ENCODE measurements at places on chromosomes 7 and 10.
A peak's percentile ranks its signal among the peaks of the same experiment; 100 is the strongest.

GRCh38 chr10:127498087-127498486 is 51.0 kb upstream of the NPS start:
- DNase-seq = no peak

GRCh38 chr10:124917428-124918190 is 24.3 kb upstream of the ZRANB1 start:
- peak; percentile 60 for DNase-seq

DNA sequence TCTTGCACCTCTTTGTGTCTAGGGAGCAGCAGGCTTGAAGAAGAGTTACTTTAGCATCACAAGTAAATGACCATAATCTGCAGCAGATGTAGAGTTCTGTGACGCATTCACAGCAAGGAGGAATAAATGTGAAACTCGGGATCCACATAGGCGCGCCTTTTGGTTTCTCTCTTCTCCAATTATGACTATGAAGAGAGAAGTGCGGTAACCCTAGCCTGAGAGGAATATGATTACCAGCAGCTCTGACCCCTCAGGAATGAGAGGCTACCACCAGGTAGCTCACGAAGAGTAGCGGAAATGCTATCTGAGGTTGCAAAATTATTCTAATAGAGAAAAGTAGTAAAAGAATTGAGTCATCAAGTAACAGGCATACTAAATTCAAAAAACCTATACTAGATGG is 25.2 kb upstream of the DMTF1 start:
- DNase-seq = no peak

DNA sequence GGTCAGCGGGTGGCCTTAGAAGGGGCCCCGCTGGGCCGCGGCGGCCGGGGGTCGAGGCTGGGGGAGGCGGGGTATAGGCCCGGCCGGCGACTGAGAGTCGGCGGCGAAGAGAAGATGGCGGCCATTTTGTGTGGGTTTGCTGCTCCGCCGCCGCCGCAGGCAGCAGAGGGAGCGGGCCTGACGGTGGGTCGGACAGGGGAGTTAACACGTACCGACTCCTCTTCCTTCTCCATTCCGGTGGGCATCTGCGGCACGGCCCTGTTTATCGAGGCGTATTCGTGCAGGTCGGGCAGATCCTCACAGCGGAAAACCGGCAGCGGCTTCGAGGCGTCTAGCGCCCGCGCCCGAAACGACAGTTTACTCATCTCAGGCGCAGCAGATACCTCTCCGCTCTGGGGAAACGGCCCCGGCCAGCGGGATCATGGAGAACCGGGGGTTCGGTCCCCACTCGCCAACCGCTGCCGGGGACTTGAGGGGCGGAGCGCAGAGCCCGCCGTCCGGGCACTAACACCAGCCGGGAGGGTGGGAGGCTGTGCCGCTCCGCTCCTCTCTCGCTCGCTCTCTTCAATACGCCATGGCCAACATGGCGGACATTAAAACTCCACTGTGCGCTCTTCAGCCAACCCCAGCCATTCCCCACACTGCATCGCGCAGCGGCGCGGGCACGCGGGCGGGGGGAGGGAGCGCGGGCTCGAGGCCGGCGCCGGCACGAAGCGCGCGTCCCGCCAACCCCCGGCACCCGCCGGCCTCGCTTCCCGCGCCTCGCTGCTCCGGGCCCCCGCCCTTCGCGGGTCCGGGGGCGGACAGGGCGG is at the start of gene EPC1:
Gene EPC1 (minus strand): TSS at position 608 of the 812 bp plus-strand sequence. CDS start 243 bp downstream, at position 365.
- peak; percentile 92 for DNase-seq

DNA sequence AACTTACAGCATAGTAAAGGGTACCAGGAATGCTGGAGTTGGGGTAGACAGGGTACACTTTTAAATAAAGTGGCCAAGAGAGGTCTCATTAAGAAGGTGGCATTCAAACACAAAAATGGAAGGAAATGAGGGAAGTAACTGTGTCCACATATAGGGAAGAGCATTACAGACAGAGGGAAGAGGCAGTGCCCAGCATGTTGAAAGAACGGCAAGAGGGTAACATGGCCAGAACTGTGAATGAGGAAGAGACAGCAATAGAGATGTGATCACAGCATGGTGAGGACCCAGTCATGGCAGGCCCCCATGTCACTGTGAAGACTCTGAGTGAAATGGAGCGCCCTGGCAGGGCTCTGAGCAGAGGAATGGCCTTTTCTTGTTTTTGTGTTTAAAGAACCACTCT is 35.1 kb upstream of the ZNRF2 start:
- DNase-seq = no peak

GRCh38 chr7:25877802-25878789 is 273.9 kb upstream of the NFE2L3 start:
- no peak for DNase-seq

GRCh38 chr7:116526897-116527296 is 2.1 kb downstream of the CAV1 start:
- no peak for DNase-seq

DNA sequence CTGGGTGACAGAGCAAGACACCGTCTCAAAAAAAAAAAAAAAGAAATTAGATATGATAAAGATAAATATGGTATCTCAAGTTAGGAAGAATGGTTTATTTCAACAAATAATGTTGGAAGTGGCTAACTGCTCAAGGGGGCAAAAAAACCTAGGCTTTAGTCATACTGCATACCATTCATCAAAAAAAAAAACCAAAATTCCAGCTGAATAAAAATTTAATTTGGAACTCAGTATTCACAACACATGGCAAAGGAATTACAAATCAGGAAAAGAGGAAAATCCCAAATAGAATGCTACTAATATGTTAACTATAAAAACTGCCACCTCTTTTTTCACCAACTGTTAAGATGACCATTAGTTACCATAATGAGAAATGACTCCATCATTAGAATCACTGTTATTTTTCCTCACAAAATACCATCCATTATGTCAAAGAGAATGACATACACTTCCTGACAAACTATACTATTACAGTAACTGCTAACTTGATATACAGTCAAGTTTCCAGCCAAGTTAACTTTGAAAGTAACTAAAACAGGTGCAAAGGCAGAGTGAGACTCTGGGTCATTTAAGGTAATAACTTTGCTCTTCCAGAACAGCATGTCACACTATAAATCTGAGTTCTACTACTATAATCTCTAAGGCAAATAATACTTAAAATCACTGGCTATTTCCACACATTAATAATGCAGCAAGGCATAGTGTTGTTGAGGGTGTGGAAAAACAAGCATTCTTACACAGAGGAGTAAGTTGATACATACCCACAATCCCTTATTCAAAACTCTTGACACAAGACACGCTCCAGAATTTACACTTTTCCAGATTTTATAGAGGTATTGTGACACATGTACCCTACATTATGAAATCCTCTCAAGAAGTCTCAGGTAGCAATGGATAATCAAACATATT is 10.2 kb downstream of the KBTBD2 start:
- DNase-seq = no peak

GRCh38 chr10:124071141-124071540 is 22.3 kb downstream of the CHST15 start:
- no peak for DNase-seq

DNA sequence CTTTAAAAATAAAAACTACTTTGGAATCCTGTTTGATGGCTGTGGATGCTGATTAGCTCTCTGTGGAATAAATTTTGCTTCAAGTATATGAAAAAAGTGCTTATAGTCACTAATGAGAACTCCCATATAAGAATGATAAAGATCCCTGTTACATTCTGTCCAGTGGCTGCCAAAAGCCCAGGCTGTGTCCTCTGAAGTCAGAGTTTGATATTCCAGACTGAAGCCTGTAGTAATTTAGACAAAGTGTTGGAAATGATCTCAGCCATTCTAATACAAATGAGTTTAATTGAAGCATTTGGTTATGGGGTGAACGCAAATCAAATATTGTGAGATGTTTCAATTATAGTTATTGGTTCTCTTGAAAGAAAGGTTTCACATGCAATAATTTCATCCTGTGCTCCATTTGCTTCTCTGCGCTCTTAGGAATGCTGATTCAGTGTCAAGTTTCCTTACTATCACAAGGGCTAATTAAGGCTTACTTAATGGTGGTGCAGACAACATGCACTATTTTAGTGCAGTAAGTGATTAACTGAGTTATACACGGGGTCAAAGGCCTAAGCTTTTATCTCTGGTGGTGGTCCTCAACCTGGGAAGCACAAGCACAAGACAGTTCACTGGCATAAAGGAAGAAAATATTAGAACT is 867.6 kb downstream of the SORCS1 start:
- no peak for DNase-seq

- no peak for DNase-seq
These were observed 92.8 kb upstream of the FEZF1 start for GRCh38 chr7:122397381-122397780.

DNA sequence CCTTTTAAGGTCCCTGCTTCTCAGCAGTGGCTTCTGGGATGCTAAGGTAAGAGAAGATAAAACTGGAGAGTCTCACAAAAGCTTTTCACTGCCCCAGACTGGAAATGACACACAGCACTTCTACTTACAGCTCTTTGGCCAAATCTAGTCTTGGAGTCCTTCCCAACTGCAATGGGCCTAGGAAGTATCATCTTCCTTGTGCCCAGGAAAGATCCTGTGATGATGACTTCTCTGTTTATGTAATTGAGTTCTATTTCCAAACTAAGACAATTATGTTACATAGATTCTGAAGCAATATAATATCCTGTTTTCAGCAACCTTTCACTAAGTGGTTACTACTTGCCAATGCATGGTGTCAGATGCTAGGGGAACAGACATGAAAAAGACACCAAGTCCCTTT is 234.1 kb downstream of the PTEN start:
- DNase-seq = no peak

GRCh38 chr7:43379210-43379609 is 203.7 kb upstream of the STK17A start:
- no peak for DNase-seq

DNA sequence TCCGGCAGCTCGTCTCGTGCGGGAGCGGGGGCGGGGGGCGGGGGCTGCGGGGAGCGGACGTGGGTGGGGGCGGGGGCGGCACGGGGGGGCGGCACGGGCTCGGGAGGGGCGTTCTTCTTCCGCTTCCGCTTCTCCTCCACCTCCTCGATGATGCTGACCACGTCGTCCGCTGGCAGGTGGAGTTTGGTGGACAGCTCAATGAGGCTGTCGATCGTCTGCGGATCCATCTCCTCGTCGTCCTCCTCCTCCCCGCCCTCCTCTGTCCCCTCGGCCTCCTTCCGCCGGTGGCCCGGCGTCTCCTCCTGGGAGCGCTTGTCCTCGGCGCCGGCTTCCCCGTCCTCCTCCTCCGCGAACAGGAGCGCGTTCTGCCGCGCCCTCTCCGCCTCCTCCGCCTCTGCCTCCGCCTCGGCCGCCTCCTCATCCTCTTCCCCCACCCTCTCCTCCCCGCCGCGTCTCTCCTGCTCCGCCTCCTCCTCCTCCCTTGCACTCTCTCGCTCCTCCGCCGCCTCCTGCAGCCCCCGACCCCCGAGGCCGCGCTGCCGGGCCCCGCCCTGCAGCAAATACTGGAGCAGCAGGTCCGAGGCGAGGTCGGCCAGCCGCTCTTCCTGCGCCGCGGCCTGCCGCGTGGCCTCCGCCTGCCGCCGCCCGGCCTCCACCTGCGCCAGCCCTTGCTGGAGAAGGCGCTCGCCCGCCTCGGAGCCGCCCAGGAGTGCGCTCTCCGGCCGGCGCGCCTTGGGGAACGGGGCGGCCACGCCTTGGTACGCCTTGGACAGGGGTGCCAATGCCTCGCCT is 1.9 kb downstream of the VGF start:
- peak; percentile 46 for DNase-seq

- no peak for DNase-seq
These were observed 70.3 kb downstream of the ABI1 start for GRCh38 chr10:26790221-26790995.

DNA sequence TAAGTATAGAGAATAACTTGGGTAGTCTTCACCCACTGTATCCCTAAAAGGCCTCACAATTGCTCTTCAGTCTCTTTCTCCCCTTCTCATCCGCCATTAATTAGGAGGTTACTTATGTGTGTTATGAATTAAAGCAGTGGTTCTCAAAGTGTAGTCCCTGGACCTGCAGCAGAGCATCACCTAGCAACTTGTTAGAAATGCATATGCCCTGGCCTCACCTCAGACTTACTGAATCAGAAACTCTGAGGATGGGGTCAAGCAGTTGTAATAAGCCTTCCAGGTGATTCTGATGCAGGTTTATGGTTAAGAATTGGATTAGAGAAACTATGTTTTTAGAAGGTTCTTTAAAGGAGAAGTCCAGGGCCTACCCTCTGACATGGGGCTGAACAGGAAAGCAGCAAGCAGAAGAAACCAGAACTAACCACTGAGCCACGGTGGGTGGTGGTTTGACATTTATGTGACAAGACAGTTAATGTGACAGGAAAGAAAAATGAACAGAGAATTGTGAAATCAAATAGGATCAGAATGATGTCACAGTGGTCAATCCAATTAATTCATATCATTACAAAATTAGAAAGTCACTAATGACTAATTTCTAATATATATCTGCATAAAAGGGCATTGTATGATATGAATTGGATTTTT is 37.6 kb downstream of the ENTPD1 start:
- DNase-seq = peak; percentile 11

DNA sequence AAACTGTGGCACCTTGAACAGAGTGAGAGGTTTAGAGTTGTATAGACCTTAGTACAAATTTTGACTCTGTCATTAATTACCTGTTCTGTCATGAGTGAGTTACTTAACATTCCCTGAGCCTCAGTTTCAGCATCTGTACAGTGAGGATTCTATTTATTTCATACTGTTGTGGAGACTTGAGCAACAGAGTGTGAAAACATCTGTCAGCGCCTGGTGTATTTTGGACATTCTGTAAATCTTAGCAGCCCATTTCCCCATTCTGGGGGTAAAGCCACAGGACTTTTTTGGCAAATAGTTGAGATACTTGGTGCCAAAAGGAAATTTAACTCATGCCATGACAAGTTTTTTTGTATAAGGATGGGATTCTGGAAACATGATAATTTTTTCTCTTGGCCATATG is 94.8 kb downstream of the AUTS2 start:
- no peak for DNase-seq

DNA sequence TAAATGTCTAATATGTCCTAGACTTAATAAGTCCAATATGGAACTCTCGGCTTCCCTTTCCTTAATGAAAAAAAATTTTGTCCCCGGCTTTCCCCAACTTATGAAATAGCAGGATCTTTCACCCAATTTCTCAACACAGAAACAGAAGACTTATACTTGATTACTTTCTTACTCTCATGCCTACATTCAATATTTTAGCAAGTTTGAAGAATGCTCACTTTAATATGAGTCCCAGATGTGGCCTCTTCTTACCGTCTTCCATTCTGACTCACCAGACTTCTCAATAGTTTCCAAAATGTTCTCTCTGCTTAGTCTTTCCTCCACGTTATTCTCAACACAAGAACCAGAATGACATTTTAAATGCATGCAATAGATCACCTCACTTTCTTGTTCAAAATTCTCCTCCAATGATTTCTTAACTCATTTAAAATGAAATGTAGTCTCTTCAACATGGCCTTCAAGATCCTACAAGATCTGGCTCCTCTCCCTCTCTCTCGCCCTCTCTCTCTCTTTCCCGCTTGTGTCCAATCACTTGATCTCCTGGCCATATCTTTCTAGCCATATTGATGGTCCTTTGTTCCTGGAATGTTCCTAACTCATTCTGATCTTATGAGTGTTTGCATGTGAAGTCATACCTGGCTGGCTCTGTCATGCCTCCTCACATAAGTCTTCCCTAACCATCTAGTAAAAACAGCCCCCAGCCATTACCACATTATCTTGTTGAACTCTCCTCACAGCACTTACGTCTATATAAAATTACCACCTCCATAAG is 119.7 kb upstream of the FAM3C start:
- DNase-seq = no peak

Data from activated CD4-positive, alpha-beta T cell treated with anti-CD3 and anti-CD28 coated beads for 36 hours (primary cell).